ENCODE measurements at places on chromosomes 2 and 18. TPM values are rescaled to one million over a fixed set of nuclear protein-coding genes. Genes with fewer than 3 reads are reported as not detected.

Gene PLGLB2
- 1.8 TPM for total RNA-seq

DNA sequence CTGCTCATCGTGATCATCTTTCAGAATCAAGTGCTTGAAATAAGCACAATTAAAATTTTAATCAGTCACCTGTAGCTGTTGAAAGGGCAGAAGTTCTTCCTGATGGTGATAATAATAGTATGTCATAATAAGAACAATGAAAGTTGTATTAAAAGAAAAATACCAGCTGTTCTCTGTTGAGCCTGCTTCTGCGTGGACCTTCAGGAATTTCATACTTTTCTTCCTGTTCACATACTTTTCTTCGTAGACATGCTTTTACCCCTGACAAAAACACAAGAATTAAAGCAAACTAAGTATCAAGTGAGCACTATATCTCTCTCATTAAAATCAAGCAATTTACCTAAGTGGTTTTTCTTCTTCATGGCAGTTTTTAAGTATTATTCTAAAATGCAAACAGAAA, 79.2 kb downstream of the BARD1 start:
- H3K27me3 ChIP-seq, result no peaks in the 10 kb centered on the region
- no peak overlapping the region for H3K27ac ChIP-seq
- peaks cover 24% of the 10 kb centered on the region for H3K36me3 ChIP-seq
- no peaks in the 10 kb centered on the region for H3K4me1 ChIP-seq
- no peak for DNase-seq
- no peak overlapping the region for H3K4me3 ChIP-seq

DNA sequence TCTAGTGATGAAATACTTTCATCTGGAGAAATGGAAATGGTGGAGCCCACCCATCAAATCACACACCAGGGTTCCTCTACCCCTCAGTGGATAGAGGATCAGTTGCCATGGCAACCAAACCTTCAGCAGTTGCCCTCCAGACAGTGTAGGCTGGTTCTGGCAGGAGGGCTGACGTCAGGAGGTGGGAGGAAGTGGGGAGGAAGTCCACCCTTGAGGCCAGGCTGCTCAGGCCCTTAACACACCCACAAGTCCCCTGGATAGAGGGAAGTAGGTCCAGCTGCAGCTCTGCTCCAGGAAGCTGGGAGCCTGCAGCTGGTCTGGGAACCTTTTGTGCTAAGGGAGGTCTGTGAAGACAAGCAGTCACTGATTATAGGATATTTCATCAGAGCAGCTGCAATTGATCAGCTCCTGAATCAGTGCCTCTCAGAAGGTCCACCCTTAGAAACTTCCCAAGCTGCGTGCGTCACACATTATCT, 186.6 kb downstream of the MTX2 start:
- no peaks in the 10 kb centered on the region for H3K4me1 ChIP-seq
- H3K4me3 ChIP-seq, result no peak overlapping the region
- peaks cover 17% of the 10 kb centered on the region for H3K27me3 ChIP-seq
- no peaks in the 10 kb centered on the region for H3K36me3 ChIP-seq
- DNase-seq, result no peak

- no peaks in the 10 kb centered on the region for H3K4me1 ChIP-seq
- H3K27ac ChIP-seq, result no peak overlapping the region
- no peak overlapping the region for H3K4me3 ChIP-seq
- no peak for DNase-seq
Measured at GRCh38 chr2:26917135-26917836, 53.2 kb upstream of the MAPRE3 start.

- H3K27me3 ChIP-seq, result no peaks in the 10 kb centered on the region
- H3K27ac ChIP-seq, result no peak overlapping the region
- DNase-seq, result no peak
- no peak overlapping the region for H3K4me3 ChIP-seq
- H3K36me3 ChIP-seq, result peaks cover 25% of the 10 kb centered on the region
Measured at GRCh38 chr2:15521641-15522181, 39.4 kb downstream of the NBAS start.

Gene AGXT
- total RNA-seq, result not detected

Gene LIMS4
- total RNA-seq, result 1.1 TPM

Gene FNDC4
- 1.6 TPM for total RNA-seq

Gene FBXO41
- 2.9 TPM for total RNA-seq

Gene NCL
- total RNA-seq, result 295 TPM

Gene KIDINS220
- total RNA-seq, result 69.3 TPM

GRCh38 chr2:239152239-239152915, 248.4 kb downstream of the HDAC4 start:
- H3K4me3 ChIP-seq, result no peak overlapping the region
- H3K27ac ChIP-seq, result no peak overlapping the region
- H3K4me1 ChIP-seq, result no peaks in the 10 kb centered on the region
- H3K36me3 ChIP-seq, result peaks cover 76% of the 10 kb centered on the region

GRCh38 chr18:27188309-27188708, 3.2 kb upstream of the CHST9 start:
- no peak for DNase-seq
- H3K4me3 ChIP-seq, result no peak overlapping the region
- H3K4me1 ChIP-seq, result no peaks in the 10 kb centered on the region
- no peak overlapping the region for H3K27ac ChIP-seq
- H3K36me3 ChIP-seq, result no peaks in the 10 kb centered on the region
- H3K27me3 ChIP-seq, result peaks cover 18% of the 10 kb centered on the region

Gene CCDC74B
- 7.2 TPM for total RNA-seq

DNA sequence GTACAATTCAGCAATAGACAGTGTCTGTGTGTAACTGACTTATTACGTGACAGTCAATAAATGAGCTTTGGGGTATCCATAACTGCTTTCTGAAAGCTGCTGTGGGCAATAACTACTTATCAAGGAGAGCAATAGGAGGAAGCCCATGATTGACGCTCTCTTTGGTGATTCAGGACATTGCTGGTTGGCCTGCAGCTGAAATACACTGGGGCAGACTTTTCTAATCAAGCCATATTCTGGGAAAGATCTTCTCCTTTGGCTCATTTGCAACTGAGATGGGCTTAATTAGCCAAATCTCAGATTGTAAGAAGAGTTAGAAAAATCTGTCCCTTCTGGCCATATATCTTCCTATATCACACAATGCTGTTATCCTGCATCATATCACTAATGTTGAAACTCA, 24.0 kb upstream of the CCBE1 start:
- H3K4me1 ChIP-seq, result no peaks in the 10 kb centered on the region
- no peak overlapping the region for H3K4me3 ChIP-seq
- DNase-seq, result no peak
- H3K27me3 ChIP-seq, result no peaks in the 10 kb centered on the region

DNA sequence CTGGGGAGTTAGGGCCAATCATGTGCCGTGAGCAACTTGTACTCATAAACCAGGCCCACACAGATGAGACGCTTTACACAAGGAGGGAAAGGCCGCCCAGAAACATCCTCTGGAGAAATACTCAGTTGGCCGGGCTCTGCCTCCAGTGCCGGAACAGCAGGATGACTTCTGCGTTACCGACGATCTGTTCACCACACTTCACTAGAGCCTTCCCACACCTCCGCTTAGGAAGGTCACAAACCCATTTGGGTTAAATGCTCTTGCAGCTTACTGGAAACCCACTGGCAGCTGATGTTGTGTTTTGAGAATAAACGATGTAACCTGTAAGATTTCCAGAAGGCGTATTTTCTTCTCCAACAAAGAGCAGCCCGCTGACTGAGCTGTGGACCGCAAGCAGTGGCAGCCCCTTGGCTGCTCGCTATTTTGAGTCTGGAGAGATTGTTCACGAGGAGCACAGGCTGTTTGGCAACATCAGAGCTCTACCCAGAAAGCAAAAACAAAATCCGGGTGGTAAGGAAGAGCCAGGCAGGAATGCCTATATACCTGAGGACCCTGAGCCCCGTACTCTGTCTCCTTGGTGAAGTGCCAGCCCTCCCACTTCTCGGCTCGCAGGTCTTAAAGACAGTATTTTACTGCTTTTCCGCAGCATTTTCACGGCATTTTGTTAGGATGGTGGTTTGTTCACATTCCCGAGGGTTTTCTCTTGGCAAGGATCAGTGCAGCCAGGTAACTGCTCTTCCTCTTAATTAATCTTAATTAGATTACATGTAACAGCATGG, 44.0 kb downstream of the COLEC12 start:
- no peaks in the 10 kb centered on the region for H3K27me3 ChIP-seq
- H3K4me3 ChIP-seq, result no peak overlapping the region
- peak overlapping the region; percentile 66 for H3K27ac ChIP-seq
- no peak for DNase-seq
- H3K4me1 ChIP-seq, result peaks cover 14% of the 10 kb centered on the region

DNA sequence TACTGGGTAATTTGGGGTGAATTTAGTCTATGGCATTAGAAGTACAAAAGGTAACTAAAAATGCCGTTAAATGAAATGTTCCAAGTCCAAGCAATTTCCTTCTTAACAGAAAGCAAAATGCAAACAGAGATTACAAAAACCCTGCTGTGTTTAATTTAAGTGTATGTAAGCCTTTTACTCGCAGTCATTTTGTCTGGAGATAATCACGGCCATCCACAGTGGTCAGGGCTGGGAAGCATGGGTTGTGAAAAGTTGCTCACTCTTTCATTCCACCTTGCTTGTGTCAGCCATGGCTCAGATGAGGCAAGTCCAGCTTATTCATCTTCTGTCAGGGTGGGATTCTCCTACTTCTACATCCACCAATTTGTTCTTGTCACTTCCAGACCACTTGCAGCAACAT, 983.6 kb upstream of the ZEB2 start:
- no peaks in the 10 kb centered on the region for H3K27me3 ChIP-seq
- H3K36me3 ChIP-seq, result no peaks in the 10 kb centered on the region
- no peaks in the 10 kb centered on the region for H3K4me1 ChIP-seq
- H3K27ac ChIP-seq, result no peak overlapping the region
- no peak overlapping the region for H3K4me3 ChIP-seq

DNA sequence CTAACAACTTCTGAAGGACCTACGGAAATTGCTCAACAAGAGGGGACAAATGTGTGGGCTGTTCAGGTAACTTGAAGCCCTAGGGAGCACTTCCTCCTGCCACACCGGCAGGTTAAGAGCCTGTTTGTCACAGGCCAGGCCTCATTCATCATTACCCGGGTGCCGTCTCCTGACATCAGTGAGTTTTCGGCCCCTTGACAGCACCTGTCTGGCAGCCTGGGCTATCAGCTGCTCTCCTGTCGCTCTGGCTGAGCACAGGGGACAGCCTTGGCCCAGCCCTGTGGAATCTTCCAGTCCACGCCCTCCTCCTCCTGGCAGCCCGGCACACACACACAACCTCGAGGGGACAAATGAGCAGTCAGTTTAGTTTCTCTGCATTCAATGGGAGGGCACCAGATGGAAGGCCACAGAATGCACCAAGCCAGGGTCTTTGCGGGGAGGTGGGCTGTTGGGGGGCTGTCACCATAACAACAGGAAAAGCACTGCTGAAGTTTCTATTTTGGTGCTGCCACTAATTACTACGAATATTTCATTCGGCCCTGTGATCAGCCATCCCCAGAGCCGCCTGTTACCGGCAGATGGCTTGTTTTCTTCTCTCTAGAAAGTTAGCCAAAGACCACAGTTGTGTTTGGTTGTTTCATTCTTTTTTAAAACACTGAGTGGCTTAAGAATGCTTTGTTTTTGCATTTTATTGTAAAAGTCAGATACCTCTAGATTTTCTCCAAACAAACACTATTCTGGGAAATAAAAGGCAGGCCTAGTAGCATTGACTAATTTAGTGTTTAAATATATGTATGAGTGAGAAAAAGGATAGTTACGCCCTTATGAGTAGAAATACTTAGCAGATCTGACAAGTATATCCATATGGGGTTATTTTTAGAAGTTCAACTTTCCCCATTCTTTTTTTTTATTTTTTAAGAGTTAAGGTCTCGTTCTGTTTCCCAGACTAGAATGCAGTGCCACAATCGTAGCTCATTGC, 189.9 kb upstream of the NDUFV2 start:
- peak; percentile 48 for DNase-seq
- H3K27ac ChIP-seq, result peak overlapping the region; percentile 32
- H3K36me3 ChIP-seq, result no peaks in the 10 kb centered on the region

GRCh38 chr18:55593888-55594287, 5.9 kb upstream of the TCF4 start:
- peaks cover 6% of the 10 kb centered on the region for H3K4me1 ChIP-seq
- no peaks in the 10 kb centered on the region for H3K27me3 ChIP-seq
- H3K27ac ChIP-seq, result no peak overlapping the region
- no peaks in the 10 kb centered on the region for H3K36me3 ChIP-seq

DNA sequence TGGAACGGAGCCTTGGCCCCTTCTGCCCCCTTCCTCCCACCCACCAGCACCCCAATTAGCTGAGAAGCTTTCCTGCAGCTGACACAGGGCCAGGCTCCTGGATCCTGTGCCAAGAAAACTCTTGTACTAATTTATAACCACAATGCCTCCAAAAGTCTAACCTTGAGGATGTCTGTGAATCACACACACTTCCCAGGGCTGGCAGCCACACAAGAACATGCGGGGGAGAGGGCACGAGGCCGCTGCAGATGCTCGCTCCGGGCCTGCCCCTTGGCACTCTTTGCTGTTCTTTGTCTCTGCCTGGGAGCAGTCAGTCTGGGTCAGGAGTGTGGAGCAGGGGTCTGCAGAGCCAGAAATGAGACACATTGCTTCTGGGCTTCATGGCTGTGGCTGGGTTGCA, 62.7 kb upstream of the KIF5C start:
- no peak overlapping the region for H3K4me3 ChIP-seq
- H3K36me3 ChIP-seq, result no peaks in the 10 kb centered on the region
- H3K4me1 ChIP-seq, result no peaks in the 10 kb centered on the region
- no peaks in the 10 kb centered on the region for H3K27me3 ChIP-seq
- DNase-seq, result no peak

GRCh38 chr2:37349231-37349860, 4.9 kb downstream of the QPCT start:
- no peaks in the 10 kb centered on the region for H3K27me3 ChIP-seq
- no peak for DNase-seq
- H3K4me3 ChIP-seq, result no peak overlapping the region
- no peak overlapping the region for H3K27ac ChIP-seq
- no peaks in the 10 kb centered on the region for H3K36me3 ChIP-seq

All from lower lobe of right lung (tissue), 2 donors.